ENCODE measurements at places on chromosomes 1 and 21. TPM values are rescaled to one million over a fixed set of nuclear protein-coding genes. Genes with fewer than 3 reads are reported as not detected.

GRCh38 chr1:198671136-198671535 lies 32.3 kb downstream of the PTPRC start:
- no peak for DNase-seq

Gene S100A16
- total RNA-seq, result 33.2 TPM

GRCh38 chr1:12618965-12619791 lies 1.2 kb upstream of the DHRS3 start:
- peak; percentile 95 for DNase-seq

DNA sequence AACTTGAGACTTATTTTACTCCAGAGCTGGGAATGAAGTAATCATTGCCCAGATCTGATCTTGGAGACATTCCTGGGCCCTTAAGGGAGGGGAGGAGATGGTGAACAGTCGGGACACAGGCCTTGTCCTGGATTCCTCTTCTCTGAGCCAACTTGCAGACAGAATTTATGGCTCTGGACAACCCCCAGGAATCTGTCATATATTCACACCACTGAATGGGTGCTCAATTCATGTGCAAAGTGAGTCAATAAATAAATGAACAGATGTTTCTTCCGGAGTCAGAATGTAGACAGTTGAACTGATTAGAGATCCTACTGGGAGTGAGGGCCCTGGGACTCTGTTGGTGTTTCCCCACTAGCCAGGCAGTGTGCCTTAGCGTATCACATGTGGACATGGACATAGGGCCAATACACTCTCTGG lies 2.6 kb downstream of the TUFT1 start:
- no peak for DNase-seq

Gene HTR1D
- not detected for total RNA-seq

Gene KRTAP19-1
- not detected for total RNA-seq

DNA sequence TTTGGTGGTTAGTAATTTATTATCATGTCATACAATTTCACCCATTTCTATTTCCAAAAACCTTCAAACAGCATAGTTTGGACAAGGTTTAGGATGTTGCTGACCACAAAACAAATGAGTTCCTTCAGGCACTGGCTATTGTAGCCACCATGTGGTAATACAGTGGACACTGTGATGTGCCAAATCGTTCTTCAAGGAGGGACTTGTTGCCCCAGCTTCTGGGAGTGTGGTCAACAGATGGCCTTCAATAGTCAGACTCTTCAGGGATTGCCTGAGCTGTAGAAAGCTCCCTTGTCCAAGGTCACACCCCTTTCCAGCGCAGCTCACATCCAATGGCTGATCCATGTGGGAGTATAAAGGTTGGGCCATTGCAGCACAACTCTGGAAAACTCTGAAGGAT lies 2.6 kb downstream of the PDE4B start:
- DNase-seq, result no peak

Gene CD52
- total RNA-seq, result 7.1 TPM

GRCh38 chr1:227869851-227870305 lies 54.4 kb downstream of the PRSS38 start:
- no peak for DNase-seq

Gene CD84
- 7.3 TPM for total RNA-seq

DNA sequence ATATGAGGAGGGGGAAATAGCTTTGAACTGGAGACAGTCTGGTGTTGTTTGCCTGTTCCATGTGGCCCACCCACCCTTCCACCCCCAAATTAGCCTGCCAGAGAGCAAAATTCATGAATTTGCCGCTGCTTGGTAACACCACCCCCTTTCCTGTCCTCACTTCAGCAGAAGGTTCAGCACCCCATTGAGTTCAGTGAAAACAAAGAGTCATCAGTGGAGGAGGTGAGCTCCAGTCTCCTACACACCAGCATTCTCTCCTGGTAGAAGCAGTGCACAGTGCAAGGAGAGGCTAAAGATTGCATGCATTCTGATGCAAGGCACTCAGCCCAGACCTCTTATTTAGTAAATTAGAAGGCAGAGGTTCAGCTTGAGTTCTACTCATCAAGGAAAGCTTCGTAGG lies 99.7 kb upstream of the DYNLT5 start:
- no peak for DNase-seq

GRCh38 chr1:184186167-184186566 lies 134.6 kb downstream of the TSEN15 start:
- no peak for DNase-seq

Gene PRKACB
- total RNA-seq, result 50.5 TPM

Data from esophagus muscularis mucosa (tissue), 4 donors.